ENCODE measurements at places on chromosomes 13 and 19.

DNA sequence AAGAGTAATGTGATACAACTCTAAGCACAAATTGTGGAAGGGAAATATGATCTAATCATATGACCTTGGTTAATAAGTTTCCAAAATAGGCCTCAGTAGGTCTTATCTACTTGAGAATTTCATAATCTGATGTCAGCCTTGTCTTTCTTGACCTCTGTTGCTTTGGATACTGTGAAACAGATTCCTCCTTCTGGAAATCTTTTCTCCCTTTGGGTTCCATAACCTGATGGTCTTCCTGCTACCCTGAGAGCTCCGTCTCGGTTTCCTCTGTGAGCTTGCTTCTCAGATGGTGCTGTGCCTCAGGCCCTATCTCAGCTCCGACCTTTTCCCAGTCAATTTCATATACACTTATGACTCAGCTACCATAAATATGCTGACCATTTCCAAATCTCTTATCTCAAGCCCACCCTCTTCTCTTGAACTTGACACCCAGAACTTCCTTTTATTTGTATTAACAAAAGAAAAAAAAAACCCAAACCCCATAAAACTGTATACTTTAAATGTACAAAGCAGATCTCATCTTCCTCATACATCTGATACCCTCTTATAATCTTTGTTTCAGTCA, 6.4 kb upstream of the SLC46A3 start:
- H3K4me3 ChIP-seq = no peak overlapping the region
- H3K36me3 ChIP-seq = no peaks in the 10 kb centered on the region
- DNase-seq = no peak
- no peaks in the 10 kb centered on the region for H3K27me3 ChIP-seq
- no peak overlapping the region for H3K27ac ChIP-seq

- no peak for DNase-seq
- H3K27ac ChIP-seq = no peak overlapping the region
- no peaks in the 10 kb centered on the region for H3K4me1 ChIP-seq
- no peaks in the 10 kb centered on the region for H3K27me3 ChIP-seq
Measured at GRCh38 chr13:99298056-99298455, 9.1 kb downstream of the GPR183 start.

- H3K36me3 ChIP-seq = no peaks in the 10 kb centered on the region
- DNase-seq = no peak
- no peak overlapping the region for H3K27ac ChIP-seq
- H3K27me3 ChIP-seq = no peaks in the 10 kb centered on the region
Measured at GRCh38 chr19:30344446-30345425, 27.4 kb upstream of the ZNF536 start.

DNA sequence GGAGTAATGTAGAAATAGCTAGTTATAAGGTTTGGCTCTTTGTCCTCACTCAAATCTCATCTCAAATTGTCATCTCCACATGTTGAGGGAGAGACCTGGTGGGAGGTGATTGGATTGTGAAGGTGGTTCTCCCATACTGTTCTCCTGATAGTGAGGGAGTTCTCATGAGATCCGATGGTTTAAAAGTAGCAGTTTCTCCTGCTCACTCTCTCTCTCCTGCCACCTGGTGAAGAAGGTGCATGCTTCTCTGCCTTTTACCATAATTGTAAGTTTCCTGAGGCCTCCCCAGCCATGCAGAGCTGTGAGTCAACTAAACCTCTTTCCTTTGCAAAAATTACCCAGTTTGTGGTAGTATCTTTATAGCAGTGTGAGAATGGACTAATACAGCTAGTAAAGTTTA, 849.4 kb downstream of the DACH1 start:
- no peak for DNase-seq
- no peaks in the 10 kb centered on the region for H3K4me1 ChIP-seq
- no peak overlapping the region for H3K27ac ChIP-seq

DNA sequence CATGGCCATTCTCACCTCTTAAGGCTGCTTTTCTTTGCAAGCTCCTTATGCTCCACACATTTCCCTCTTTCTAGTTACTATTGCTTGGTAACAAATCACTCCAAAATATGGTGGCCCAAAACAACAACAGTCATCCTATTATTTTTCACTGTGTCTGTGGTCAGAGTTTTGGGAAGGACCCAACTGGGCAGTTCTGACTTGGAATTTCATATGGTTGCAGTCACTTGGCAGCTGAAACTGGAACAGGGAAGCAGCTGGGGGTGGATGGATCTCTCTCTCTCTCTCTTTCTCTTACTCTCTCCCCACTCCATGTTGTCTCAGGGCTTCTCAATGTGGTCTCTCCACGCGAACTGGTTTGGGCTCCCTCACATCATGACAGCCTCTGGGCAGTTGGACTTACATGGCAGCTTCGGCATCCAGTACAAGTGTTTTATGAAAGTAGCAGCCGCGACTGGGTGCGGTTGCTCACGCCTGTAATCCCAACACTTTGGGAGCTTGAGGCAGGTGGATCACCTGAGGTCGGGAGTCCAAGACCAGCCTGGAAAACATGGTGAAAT, 39.6 kb downstream of the NUMBL start:
- no peaks in the 10 kb centered on the region for H3K36me3 ChIP-seq
- no peaks in the 10 kb centered on the region for H3K27me3 ChIP-seq
- no peak for DNase-seq
- no peak overlapping the region for H3K27ac ChIP-seq
- H3K4me1 ChIP-seq = peaks cover 3% of the 10 kb centered on the region

DNA sequence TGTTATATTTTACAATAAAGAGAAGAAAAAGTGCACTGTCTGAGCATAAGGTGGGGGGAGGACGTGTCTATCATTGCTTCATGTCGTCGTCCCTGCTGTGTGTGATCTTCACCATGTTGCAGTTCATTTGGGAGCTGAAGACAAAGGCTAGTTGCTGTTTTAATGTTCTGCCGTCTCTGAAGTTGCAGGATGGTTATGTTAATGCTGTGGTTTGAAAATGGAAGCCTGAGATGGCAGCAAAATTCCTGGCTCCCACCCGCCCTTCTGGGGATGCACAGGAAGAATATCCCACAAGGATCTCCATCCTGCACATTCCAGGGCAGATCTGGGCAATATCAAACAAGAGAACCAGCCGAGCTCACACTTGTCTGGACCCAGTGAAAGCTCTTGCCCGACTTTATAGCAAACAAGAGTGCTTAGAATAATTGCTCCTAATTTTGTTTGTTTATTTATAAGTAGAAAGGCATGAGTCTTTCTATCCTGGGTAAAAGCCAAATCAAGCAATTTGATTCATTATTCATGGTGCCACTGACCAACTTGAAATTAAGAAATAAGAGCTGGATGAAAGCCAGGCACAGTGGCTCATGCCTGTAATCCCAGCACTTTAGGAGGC, 110.3 kb upstream of the ABCC4 start:
- H3K4me1 ChIP-seq = no peaks in the 10 kb centered on the region
- no peak overlapping the region for H3K27ac ChIP-seq
- H3K27me3 ChIP-seq = no peaks in the 10 kb centered on the region
- H3K36me3 ChIP-seq = no peaks in the 10 kb centered on the region
- no peak for DNase-seq

DNA sequence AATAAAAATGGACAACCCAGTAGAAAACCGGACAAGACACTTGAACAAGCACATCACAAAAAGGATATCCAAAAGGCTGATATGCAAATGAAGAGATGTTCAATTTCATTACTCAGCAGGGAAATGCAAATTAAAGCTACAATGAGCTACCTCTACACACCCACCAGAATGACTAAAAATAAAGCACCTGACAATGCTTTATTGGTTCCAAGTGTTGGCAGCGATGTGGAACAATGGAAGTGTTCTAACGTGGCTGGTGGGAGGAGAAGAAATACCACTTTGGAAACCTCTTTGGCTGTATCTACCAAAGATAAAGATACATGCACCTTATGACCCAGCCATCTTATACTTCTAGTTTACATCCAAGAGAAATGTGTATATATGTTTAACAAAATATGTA, 3.7 kb upstream of the ACP7 start:
- H3K27ac ChIP-seq = no peak overlapping the region
- peaks cover 8% of the 10 kb centered on the region for H3K4me1 ChIP-seq
- no peak for DNase-seq
- H3K36me3 ChIP-seq = no peaks in the 10 kb centered on the region

GRCh38 chr13:113581871-113582270, 2.7 kb upstream of the TFDP1 start:
- no peak overlapping the region for H3K4me3 ChIP-seq
- H3K27ac ChIP-seq = no peak overlapping the region
- DNase-seq = no peak
- no peaks in the 10 kb centered on the region for H3K27me3 ChIP-seq
- peaks cover 23% of the 10 kb centered on the region for H3K4me1 ChIP-seq

DNA sequence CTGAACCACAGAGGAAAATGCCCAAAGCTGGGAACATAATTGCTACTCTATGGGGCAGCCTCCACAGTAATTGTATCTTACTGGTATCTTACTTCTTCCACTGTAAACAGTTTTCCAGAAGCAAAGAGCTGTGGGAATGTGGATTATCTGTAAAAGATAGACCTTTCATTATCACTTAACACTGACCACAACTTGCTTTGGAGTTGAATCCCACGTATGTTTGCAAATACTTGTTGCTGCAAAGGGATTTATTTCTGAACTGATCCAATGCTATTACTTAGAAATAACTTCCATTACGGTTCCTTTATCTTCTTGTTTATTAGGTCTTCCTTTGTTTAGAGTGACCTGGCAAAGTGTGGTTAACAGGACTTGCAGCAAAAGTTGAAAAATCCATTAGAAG, 218.1 kb downstream of the KCTD12 start:
- no peak overlapping the region for H3K4me3 ChIP-seq
- no peak for DNase-seq
- H3K27me3 ChIP-seq = no peaks in the 10 kb centered on the region
- no peaks in the 10 kb centered on the region for H3K4me1 ChIP-seq
- no peaks in the 10 kb centered on the region for H3K36me3 ChIP-seq

GRCh38 chr13:48405875-48406274, 7.0 kb downstream of the LPAR6 start:
- H3K4me1 ChIP-seq = no peaks in the 10 kb centered on the region
- H3K36me3 ChIP-seq = no peaks in the 10 kb centered on the region
- no peak overlapping the region for H3K4me3 ChIP-seq
- H3K27ac ChIP-seq = no peak overlapping the region

DNA sequence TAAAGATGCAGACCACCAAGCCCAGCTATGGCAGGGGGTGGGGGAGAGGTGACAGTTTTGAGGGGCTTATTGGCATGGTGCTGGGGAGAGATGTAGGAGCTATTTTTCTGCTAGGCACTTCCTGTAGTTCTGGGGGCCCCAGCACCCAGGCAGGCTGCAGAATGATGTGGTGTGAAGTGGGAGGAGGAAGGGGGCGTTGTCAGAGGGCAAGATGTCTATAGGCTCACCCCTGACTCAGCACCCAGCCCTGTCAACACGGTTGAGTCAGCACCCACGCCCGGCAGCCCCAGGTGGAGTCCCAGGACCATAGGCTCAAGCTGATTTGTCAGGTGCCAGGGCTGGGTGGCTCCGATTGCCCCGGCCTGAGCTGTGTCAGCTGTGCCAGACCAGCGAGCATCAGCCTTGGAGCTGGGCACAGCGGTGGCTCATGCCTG, 5.8 kb downstream of the KLF2 start:
- no peak overlapping the region for H3K27ac ChIP-seq
- H3K4me1 ChIP-seq = peaks cover 8% of the 10 kb centered on the region
- H3K4me3 ChIP-seq = no peak overlapping the region
- peak; percentile 79 for DNase-seq
- H3K36me3 ChIP-seq = no peaks in the 10 kb centered on the region
- peaks cover 26% of the 10 kb centered on the region for H3K27me3 ChIP-seq

DNA sequence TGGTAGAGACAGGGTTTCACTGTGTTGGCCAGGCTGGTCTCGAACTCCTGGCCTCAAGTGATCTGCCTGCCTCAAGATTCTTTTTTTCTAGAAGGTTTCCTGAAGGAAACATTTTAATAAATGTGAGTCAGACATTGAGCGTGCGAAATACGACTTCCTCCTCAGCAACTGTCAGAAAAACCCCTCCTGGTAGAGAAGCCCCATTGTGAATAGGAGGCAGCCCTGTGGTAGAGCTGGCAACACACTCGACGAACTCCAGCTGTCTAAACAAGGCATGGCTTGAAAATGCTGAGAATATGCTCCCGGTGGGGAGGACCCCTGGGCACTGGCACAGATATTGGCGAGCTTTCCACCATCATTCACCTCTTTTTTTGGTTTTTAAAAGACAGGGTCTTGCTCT, 9.8 kb downstream of the ZNF333 start:
- H3K4me3 ChIP-seq = no peak overlapping the region
- no peaks in the 10 kb centered on the region for H3K27me3 ChIP-seq
- H3K27ac ChIP-seq = no peak overlapping the region
- H3K36me3 ChIP-seq = peaks cover 19% of the 10 kb centered on the region
- no peak for DNase-seq
- no peaks in the 10 kb centered on the region for H3K4me1 ChIP-seq

GRCh38 chr13:43448605-43449336, 338.0 kb downstream of the ENOX1 start:
- H3K27me3 ChIP-seq = no peaks in the 10 kb centered on the region
- H3K4me1 ChIP-seq = no peaks in the 10 kb centered on the region
- H3K27ac ChIP-seq = no peak overlapping the region
- no peaks in the 10 kb centered on the region for H3K36me3 ChIP-seq
- DNase-seq = no peak

DNA sequence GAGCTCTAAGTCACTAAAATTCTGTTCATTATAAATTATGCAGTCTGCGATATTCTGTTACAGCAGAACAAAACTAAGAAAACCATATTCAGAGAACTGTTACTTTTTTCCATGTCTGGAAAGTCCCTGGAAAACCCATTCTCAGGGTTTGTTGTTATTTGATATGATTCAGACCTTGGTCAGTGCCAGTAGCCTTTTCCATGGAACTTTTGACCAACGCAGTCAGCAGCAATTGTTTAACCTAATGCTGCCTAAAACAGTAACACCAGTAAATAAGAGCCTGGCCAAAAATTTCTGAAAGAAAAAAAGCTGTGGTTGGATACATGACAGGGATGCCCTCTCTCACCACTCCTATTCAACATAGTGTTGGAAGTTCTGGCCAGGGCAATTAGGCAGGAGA, 402.7 kb downstream of the TBC1D4 start:
- H3K27me3 ChIP-seq = no peaks in the 10 kb centered on the region
- no peaks in the 10 kb centered on the region for H3K36me3 ChIP-seq
- H3K4me1 ChIP-seq = no peaks in the 10 kb centered on the region

GRCh38 chr13:27971776-27972477, 2.8 kb upstream of the CDX2 start:
- no peaks in the 10 kb centered on the region for H3K4me1 ChIP-seq
- peaks cover 71% of the 10 kb centered on the region for H3K27me3 ChIP-seq
- no peak for DNase-seq
- H3K27ac ChIP-seq = no peak overlapping the region
- H3K36me3 ChIP-seq = no peaks in the 10 kb centered on the region

DNA sequence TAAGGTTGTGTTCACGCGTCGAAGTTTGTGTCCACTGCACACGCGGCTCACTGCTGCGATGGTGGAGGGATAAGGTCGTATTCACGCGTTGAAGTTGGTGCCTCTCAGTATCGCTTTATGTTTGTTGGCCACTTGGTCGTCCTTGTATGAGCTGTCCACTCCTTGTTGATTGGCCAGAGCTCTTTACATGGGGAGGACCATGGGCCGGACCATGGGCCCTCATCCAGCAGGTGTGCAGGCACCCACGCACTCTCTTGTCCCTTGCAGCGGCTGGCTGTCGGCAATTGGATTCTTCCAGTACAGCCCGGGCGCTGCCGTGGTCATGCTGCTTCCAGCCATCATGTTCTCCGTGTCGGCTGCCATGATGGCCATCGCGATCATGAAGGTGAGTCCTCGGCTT, 17.6 kb downstream of the ADAT3 start:
- H3K27me3 ChIP-seq = no peaks in the 10 kb centered on the region
- no peaks in the 10 kb centered on the region for H3K4me1 ChIP-seq
- no peak overlapping the region for H3K4me3 ChIP-seq
- DNase-seq = no peak

- no peak overlapping the region for H3K4me3 ChIP-seq
- H3K27ac ChIP-seq = no peak overlapping the region
- H3K4me1 ChIP-seq = no peaks in the 10 kb centered on the region
Measured at GRCh38 chr13:21677075-21677623, 6.3 kb downstream of the FGF9 start.
